ENCODE measurements at places on chromosomes 5 and 9.

- DNase-seq: no peak
- no peaks in the 10 kb centered on the region for H3K36me3 ChIP-seq
- H3K27ac ChIP-seq: no peak overlapping the region
- no peaks in the 10 kb centered on the region for H3K27me3 ChIP-seq
These were observed 51.5 kb upstream of the SAP30L start for GRCh38 chr5:154394307-154394706.

GRCh38 chr9:3567988-3568387, 42.2 kb upstream of the RFX3 start:
- H3K4me3 ChIP-seq: no peak overlapping the region
- no peaks in the 10 kb centered on the region for H3K27me3 ChIP-seq
- H3K36me3 ChIP-seq: no peaks in the 10 kb centered on the region

- peaks cover 13% of the 10 kb centered on the region for H3K4me1 ChIP-seq
- no peak for DNase-seq
- no peaks in the 10 kb centered on the region for H3K27me3 ChIP-seq
- H3K4me3 ChIP-seq: no peak overlapping the region
These were observed 45.5 kb downstream of the DAB2IP start for GRCh38 chr9:121696930-121697329.

- H3K4me3 ChIP-seq: no peak overlapping the region
- no peaks in the 10 kb centered on the region for H3K4me1 ChIP-seq
- no peak for DNase-seq
These were observed 24.0 kb upstream of the SRFBP1 start for GRCh38 chr5:121937762-121938161.

Data from cardiac muscle cell (in vitro differentiated cells and primary cell).